ENCODE measurements at places on chromosomes 6 and 20.

DNA sequence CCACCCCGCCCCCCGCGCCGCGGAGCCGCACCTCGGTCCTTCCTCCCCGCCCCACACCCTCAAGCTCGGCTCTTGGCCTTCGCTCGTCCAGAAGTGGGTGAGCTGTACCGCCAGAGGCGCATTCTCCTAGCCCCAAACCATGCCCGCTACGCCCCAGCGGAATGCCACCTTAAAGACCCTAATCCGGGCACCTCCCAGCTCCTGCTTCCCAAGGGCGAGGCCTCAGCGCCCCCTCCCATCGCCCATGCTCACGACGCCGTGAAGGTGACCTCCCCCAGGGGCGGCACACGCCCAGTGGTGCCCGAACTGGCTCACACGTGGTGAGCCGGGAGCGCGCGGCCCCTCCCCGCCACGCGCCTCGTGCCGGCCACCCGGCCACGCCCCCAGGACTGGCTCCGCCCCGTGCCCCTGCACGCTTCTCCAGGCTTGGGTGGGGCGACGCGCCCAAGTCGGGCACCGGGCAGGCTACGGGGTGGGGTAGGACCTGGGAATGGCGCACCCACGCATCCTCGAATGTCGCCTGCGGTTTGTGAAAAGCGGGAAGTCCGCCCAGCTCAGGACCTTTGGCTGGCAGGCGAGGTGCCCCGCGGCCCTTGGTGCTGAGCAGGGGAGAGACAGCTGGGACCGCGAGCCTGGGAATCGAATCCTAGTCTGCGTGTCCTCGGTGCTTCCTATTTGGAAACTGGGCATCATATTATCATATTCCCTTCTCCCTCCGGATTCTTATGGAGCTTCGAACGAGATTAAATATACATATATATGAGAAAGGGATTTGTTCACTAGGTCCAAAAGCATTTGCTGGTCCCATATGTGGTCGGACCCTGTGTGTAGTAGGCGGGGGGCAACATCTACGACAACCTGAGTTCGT, 941 bp upstream of the SOX12 start:
- DNase-seq = peak; percentile 88

- peak; percentile 39 for DNase-seq
Measured at GRCh38 chr6:37691904-37692806, 5.5 kb downstream of the MDGA1 start.

GRCh38 chr6:148967541-148967956, 220.7 kb downstream of the UST start:
- no peak for DNase-seq

- no peak for DNase-seq
Measured at GRCh38 chr6:21245488-21245887, 348.1 kb upstream of the SOX4 start.

DNA sequence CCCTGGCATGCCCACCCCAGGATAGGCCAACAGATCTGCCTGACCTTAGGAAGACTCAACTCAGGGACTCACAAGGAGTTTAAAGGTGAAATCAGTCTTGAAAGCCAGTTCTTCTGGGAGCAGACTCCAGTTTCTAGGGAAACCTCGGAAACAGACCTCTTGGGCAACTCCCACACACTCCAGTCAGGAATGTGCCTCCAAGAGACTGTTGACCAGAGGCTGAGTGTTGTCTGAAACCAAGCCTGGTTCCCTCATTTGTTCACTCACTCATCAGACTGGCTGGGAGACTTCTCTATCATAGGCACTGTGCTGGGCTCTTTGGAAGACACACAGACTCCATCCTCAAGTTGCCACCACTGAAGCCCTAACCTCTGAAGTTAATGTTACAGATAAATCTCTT, 1.8 kb downstream of the TREM1 start:
- DNase-seq = no peak

DNA sequence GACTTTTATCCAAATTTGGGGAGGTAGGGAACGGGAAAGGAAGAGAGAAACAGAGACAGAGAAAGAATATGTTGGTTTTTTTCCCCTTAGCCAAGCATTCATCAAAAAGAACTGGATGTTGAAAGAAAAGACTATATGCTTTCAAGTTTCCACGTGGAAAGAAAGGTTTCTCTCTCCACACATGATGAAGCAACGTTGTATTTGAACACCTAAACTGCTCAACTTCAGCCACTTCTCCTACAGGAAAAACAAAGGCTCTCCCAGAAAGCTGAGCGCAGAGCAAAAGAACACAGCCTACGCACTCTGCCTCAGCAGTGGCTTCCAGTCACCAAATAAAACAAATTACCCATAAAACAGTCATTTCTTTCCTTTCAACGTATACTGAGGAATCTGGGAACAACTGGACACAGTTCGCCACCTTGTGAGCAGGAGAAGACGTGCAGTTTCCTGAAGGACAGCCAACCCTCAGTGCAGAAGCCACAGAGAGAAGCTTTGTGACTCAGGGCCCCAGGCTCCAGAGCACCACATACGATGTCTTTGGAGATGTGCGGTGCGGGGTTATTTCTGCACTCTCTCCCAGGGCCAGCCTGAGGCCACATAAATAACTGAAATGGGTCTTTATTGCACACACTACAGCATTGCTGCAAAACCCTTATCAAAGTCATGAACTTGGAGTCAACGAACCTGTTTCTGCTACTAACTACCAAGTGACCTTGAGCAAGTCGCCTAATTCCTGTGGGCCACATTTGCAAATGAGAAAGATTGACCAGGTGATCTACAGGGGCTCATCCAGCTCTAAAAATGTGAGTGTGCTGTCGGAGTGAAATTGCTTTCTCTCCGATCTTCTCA, 10.1 kb downstream of the IL17F start:
- no peak for DNase-seq

DNA sequence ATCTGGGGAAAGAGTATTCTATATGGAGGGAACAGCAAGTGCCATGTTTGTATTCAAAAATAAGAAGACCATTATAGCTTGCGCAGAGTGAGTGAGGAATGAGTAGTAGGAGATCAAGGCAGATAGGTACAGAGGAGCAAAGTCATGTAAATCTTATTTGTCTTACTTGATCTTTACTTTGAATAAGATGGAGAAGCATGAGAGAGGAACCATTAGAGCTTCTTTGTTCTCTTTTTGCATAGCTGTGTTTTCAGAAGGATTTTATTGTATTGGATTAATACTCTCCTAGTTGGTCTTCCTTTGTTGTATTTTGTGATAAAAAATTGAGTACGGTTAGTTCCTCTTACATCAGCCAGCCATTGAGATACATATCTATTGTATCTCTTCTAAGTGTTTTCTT, 88.4 kb downstream of the SCAF8 start:
- DNase-seq = no peak

- DNase-seq = no peak
Measured at GRCh38 chr6:25942561-25943147, 12.2 kb upstream of the SLC17A2 start.

- DNase-seq = no peak
Measured at GRCh38 chr20:33092361-33092760, 12.9 kb downstream of the BPIFB4 start.

- DNase-seq = no peak
Measured at GRCh38 chr6:163718537-163718936, 304.0 kb downstream of the QKI start.

DNA sequence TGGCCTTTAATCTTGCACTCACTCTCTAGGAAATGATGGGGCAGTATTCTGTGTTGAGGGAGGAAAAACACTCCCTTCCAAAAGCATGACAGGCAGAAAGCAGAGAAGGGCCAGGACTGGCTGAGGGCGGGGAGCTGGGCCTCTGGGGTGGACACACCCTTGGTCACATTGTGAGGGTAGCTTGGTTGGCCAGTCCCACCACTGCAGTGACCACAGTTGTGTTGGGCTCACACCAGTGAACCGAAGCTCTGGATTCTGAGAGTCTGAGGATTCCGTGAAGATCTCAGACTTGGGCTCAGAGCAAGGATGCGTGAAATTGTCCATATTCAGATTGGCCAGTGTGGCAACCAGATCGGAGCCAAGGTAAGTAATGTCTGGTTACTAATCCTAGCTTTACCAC, at the start of gene TUBB1:
Gene TUBB1 (plus strand): TSS at position 213 of the 400 bp plus-strand sequence. CDS start 94 bp downstream, at position 307.
- no peak for DNase-seq

DNA sequence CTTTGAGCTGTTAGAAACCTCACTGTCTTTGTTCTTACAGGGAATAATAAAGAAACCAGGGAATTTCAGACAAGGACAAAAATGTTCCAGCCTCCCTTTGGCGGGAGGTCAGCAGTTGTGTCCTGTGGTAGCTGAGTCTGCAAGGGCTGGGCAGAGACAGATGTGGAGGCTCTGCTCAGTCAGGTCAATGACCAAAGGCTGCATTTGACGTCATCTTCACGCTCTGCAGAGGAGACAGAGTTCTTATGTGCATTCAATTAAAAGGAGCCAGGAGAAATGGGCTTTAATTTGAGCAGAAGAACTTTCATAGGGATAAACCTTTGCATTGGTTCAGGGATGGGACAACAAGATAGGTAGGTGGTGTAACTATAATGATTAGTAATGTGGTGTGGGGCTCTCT, 45.1 kb upstream of the FOXA2 start:
- no peak for DNase-seq

DNA sequence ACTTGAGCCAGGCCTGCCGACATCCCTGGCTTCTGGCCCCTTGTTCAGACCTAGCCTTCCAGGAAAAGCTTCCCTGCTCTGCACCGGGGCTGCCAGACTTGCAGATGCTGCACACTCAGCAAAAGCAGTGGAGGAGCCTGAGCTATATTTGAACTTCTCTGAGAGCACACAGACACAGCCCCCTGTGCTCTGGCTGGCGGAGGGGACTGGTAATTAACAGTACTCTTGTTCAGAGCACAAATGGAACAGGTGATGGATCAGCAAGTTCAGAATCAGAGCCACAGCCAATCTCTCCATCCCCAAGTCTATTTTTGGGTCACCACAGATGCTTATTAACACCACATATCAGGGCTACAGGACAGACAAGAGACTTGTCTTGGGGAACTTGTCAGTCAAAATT, 27.6 kb upstream of the RIMS4 start:
- no peak for DNase-seq

GRCh38 chr6:132005178-132005577, 54.0 kb upstream of the CCN2 start:
- DNase-seq = no peak

- DNase-seq = no peak
Measured at GRCh38 chr6:145009711-145010110, 724.6 kb downstream of the UTRN start.

DNA sequence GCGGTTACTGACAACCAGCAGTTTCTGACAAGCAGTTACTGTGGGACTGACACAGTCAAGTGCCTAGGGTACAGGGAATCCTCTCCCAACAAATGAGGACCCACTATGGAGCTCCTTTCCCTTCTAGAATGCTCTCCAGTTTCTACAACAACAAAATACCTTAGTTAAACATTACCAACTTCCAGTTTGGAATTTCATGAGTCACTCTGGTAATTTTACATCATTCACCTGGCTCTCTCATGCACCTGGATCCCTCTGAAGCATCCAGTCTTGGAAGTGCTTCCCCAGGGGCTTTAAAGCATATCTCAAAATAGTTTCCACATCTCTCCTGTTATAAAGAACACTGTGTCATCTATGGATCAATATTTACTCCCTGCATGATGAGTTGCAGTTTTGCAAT, 286.7 kb upstream of the SPTLC3 start:
- no peak for DNase-seq

DNA sequence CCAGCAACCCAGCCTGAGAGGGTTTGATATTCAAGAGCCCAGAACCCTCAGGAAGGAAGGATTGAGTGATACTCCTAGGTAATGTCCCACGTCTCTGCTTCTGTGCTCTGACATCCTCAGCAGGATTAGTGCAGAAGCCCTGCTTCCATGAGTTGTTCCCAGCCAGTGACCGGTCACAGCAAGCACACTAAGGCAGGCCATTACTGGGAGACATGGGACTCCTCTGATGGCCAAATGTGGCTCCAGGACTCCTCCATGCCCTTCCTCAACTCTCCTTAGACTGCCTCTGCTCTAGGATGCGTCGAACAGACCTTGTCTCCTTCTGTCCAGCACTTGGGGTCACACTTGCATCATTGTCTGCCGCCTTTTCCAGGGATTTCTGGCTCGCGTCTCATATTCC, 7.6 kb downstream of the HLA-A start:
- no peak for DNase-seq

DNA sequence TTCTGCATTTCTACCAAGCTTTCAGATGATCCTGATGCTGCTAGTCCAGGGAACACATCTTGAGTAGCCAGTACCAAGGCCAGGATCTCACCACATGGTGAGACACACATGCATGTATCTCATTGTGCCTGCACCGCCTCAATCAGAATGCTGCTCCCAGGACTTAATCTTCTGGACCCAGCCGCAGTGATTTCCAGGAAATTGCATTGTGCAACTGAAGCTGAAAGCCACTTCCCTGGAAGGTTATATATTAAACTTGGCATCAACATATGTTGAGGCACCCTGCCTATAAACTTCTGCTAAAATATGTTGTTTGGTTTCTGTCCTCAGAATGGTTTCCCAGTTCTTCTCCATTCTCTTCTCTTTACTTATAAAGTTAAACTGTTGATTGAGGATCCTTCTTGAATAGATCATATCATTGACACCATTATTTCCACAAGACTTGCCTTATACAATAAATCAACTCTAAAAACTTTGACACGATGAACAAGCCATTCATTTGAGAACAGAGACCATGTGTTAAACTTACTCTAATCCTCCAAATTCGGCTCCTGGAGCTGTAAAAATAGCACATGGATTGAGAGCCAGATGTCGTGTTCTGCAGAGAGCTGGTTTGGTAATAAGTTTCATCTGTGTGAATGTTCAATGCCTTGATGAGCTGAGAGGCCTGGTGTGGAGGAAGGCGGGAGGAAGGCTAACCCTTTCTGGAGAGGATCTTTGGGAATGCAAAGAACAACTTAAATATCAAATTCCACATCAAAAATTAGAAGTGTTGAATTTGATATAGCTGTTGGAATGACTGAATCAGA, 65.0 kb upstream of the PCSK2 start:
- no peak for DNase-seq

DNA sequence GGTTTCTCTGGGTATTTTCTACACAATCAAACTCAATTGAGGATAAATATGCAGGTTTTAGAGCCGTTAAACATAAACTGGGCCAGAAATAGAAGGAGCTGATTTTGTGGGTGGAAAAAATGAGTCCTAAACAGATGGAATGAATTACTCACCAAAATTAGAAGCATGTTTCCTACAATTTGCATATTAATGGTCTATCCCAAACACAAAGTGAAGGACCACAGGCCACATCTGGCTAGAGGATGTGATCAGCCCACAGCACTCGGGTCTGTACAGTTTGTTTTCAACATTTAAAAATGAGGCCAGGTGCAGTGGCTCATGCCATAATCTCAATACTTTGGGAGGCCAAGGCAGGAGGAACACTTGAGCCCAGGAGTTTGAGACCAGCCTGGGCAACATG, 296.3 kb downstream of the PREX1 start:
- no peak for DNase-seq

DNA sequence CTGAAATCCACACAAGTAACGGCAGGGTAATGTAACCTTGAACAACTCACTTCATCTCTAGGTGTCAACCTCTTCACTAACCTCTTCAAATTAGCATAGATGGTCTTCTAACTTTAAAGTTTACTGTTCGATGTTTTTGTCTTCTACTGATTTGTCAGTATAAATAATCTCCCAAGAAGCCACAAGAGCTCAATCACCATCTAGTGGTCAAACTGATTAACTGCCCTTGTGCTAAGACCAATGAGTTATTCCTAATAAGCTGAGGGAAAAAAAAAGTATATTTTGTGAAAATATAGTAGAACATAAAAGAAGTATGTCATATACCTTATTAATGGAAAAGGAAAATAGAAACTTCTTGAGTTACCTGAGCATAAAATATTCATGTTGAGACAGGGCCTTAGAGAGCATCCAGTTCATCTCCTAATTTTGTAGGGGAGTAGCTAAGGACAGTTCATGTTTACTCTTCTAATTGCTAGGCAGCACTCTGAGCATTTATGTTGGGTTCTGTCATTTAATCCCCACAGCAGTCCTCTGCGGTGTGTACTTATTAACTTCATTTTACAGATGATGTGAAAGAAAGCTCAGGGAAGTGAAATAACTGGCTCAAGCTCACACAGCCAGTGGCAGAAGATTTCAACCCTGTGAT, 317.1 kb downstream of the ESR1 start:
- DNase-seq = no peak
